ENCODE measurements at places on chromosomes 6 and 20.

DNA sequence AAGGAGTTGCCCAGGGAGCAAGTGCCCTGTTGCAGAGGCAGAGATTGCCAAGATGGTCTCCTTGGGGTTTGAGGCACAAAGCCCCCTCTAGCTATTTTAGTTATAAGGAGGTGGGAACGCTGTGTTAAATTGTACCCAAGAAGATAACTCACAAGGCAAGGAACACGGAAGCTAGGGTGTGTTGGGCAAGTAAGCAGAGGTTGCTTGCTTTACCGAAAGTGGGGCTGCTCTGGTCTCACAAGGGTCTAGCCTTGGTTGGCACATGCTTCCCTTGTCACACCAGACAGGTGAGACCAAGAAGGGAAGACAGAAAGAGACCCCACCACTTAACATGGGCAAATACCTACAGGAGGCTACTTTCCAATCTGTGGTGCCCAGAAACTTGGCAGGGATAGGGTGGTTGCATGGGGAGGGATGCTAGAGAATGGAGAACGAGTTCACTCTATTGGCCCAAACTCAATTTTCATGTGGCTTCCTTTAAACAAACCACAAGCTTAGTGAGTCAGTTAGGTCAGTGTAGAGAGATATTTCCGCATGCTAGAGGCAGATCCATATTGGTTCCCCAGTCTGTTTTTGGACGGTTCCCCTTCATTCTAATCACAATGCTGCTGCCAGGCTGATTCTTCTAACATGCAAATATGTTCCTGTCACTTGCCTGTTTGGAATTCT is 42.4 kb downstream of the PLAGL1 start:
- no peak for DNase-seq

- no peak for DNase-seq
Observed at GRCh38 chr6:5737460-5737859, 269.3 kb downstream of the NRN1 start.

DNA sequence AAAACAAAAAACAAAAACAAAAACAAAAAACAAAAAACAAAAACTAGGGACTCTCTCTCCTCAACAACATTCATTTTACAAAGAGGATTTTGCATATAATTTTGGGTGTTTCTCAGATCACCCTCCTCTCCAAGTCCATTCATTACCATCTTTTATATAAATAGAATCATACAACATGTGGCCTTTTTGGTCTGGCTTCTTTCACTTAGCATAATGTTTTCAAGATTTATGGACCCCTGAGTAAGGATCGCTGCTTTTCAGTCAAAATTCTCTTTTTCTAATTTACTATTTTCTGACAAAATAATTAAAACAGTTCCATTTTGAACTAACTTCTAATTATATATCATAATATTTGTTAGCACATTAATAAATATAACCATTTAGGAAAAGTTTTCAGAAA is 94.8 kb downstream of the UBE3D start:
- no peak for DNase-seq

DNA sequence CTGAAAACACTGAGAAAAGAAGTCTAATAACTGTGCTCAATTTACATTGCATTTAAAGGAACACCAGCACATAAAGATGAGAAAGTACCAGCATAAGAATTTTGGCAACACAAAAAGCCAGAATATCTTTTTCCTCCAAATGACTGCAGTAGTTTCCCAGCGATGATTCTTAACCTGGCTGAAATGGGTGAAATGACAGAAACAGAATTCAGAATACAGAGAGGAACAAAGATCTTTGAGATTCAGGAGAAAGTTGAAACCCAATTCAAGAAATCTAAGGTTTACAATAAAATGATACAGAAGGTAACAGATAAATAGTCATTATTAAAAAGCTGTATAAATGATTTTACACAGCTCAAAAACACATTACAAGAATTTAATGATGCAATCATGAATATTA is 197.0 kb upstream of the EYS start:
- DNase-seq = no peak

DNA sequence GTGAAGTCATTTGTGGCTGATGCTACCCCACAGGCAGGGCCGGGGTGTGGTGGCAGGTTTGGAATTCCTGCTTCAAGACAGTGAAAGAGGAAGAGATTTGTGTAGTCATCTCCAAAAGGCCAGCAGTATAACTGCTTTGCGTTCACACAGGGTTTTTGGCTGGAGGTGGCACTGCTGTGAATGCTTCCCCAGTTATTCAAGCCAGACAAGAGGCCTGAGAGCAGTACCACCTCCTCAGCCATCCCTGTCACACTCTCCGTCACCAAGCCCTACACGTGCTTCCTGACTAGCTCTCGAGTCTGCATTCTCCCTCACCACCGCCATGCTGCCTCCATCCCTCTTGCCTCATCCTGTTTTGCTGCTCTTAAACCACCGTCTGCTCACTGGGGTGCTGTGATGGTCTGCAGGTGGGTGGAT is 23.9 kb downstream of the ARMC2 start:
- DNase-seq = no peak

Measured in NCI-H1417 (cell line).